ENCODE measurements at places on chromosomes 5 and 9.

DNA sequence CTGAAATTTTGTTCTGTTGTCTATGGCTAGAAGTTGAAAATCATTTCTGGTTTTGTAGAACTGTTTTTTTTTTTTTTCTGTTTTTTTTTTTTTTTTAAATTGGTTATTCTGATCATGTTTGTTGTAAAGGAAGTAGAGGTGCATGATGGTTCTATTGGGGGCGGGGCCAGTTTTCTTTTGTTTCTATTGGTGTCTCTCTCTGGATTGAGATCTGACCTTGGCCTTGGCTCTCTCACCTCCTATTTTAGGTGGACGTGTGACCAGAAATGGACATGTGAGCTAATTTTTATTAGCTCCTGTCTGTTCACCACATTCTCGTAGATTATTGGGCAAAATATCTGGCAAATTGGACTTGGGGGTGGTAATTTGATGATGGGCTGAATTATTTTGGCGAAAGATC, 3.2 kb downstream of the ZNF618 start:
- no peak for DNase-seq

DNA sequence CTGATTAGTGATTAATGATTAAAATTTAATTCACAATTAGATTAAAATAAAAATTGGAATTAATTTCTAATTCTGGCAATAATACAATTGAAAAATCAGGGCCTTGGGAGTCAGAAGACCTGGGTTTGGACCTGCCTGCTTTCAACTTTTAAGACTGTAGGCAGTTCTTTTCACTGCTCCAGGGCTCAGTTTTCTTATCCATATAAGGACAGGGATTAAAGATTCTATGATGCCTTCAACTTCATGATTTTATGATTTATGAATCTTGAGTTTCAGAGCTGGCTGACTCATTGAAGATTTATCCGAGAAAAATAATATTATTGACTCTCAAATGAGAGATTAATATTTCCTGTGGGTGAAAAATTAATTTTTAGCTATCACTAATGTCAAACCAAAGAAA, 208.6 kb upstream of the ANKH start:
- DNase-seq: no peak

DNA sequence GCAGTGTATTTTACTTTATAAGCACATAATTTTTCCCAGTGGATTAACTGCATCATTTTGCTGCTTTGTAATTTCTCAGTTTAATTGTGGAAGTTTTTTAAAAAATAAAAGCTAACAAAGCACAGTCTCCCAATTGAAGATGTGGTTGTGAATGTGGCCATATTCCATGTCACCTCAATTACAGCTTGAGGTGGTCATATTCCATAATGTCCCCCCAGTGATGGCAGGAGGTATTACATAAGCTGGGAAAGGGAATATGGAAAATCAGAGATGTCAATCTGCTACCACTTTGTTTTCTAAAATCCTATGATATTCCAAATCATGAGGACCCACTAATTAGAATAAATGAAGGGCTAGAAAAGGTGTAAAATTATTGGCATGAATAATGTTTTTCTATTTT, 1672.0 kb upstream of the CDH9 start:
- no peak for DNase-seq

DNA sequence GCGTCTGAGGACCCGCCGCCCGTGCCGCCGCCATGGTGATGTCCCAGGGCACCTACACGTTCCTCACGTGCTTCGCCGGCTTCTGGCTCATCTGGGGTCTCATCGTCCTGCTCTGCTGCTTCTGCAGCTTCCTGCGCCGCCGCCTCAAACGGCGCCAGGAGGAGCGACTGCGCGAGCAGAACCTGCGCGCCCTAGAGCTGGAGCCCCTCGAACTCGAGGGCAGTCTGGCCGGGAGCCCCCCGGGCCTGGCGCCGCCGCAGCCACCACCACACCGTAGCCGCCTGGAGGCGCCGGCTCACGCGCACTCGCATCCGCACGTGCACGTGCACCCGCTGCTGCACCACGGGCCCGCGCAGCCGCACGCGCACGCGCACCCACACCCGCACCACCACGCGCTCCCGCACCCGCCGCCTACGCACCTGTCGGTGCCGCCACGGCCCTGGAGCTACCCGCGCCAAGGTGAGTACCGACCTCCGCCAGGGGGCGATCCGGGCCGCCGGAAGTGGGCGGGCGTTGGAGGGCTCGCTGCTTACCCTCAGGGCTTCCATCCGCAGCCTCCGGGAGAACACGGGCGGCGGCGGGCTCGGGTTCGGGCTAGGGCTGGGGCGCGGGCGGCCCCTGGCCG, 8.5 kb downstream of the PRR7 start:
- DNase-seq: peak; percentile 94

- no peak for DNase-seq
Measured at GRCh38 chr9:129666575-129666974, 1.1 kb downstream of the PRRX2 start.

GRCh38 chr9:86771941-86772634, 175.2 kb downstream of the GAS1 start:
- DNase-seq: no peak

DNA sequence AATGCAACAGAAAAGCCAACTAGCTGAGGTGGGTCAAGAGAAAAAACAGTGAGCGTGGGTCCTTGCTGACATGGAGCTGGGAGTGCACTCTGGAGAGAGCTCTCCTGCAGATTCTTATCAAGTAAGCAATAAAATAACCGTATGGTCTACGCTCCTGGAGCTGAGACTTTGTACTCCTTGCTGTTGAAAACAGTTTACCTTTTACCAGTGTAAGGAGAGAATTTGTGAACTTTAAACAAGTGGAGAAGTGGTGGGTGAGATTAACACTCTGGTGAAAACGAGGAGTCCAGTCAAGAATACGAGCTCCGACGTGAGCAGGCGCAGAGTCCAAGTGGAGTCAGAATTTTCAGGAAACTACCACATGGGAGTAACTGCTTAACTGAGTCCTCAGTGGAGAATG, 156.1 kb upstream of the ERCC6L2 start:
- no peak for DNase-seq

DNA sequence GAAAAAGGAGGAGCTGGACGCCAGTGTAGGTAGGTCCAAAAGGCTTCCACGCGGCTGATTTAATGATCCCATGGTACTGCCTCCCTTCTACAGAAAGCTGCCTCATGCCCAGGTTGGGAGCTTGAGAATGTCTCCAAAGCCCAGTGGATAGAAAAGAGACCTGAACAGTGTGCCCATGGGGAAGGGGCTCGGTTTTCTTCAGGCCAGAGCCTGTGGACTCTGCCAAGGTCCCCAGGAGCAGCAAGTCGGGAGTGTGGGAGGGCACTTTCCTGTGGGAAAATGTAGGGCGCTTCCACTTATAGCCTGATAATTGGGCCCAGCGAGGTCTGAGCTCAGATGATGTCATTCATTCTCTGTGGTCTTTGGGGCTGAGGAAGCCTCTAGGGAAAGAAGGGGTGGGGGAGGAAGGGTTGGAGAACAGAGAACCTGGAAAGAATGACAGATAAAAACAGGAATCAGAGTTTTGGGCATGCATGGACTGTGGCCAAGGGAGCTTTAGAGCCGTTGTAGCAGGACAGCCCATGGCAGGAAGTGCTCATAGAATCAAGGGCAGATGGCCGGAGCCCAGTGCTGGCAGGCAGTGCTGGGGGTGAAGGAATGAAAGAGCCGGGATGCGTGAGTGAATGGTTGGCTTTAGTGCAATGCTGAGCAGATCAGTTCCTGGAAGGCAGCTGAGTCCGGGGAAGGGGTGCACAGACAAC, 42.5 kb upstream of the SH3PXD2B start:
- no peak for DNase-seq

- DNase-seq: no peak
Measured at GRCh38 chr9:33435821-33436277, 11.5 kb downstream of the AQP3 start.

- no peak for DNase-seq
Measured at GRCh38 chr5:140986117-140986521, 19.8 kb downstream of the PCDHAC2 start.

DNA sequence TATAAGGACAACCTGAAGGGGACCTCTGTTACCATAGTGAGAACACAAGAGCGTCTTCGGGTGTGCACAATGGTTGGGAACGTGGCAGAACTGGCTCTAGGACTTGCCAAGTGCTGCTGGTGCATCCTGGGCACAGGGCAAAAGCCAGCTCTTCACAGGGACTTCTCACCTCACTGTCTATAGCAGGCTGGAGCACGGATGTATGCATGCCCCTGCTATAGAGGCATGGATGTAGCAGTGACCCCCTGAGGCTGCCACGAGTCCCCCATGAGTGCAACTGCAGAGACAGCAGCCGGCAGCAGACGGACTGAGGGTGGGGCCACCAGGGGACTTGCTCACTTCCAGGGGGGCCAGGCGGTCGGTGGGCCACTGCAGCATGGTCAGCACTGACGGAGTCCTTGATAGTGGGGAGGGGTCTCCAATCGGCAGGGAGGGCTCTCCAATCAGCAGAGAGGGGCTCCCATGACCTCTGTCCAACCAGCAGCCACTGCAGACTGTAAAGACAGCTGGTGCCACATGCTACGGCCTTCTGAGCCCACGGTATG, 64.9 kb downstream of the SEMA4D start:
- DNase-seq: no peak

DNA sequence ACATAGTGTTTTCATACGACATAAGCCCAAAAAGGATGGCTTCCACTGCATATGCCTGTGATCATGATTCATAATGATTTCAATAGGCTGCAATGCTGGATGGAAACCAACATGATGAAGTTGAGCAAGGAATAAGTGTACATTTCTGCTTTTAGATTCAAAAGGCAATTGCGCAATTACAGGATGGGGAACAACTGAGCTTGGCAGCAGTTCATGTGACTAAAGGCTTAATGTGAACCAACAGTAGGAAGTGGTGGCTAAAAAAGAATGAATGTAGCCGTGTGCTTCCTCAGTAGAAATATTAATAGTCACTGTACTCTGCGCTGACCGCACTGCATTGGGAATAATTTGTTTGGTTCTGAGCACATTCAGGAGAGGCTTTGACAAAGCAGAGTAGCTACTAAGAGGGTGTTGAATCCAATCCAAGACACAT, 51.2 kb downstream of the SLC1A3 start:
- no peak for DNase-seq

- DNase-seq: no peak
Measured at GRCh38 chr5:73544429-73545402, 20.7 kb downstream of the ANKRA2 start.

Data from activated CD4-positive, alpha-beta T cell treated with anti-CD3 and anti-CD28 coated beads, Interleukin-2, Interleukin-6, amounts not matched to agents 100 ng/mL and 50 ng/mL, durations not matched to agents 16 hours and 8 hours (primary cell).